ENCODE measurements at places on chromosomes 1 and 21.

DNA sequence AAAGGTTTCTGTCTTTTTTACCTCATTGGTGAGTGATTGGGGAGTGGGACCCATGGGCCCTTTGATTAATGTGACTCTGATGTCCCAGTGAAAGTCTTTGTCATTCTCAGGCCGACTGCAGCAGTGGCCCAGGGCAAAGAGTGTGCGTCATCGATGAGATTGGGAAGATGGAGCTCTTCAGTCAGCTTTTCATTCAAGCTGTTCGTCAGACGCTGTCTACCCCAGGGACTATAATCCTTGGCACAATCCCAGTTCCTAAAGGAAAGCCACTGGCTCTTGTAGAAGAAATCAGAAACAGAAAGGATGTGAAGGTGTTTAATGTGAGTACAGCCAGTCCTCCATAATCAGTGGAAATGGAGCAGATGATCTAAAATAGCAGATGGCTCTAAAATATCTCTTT lies 19.4 kb downstream of the NTPCR start:
- DNase-seq, result no peak

DNA sequence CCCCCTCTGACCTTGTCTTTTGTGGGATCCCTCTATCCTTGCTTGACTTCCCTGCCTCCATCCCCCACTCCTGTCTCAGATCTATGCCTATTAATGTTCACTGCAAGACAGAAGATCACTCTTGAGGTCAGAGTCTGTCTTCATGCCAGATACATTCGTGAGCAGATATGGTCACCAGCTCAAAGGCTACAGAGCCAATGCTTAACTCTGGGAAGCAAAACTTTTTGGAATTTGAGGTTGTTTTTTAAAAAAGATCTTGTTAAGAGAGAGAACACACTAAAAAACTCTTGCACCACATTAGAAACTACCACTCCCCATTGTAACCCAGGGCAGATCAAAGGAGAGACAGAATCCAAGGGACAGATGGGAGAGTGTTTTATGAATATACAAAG lies 17.1 kb upstream of the A3GALT2 start:
- no peak for DNase-seq

DNA sequence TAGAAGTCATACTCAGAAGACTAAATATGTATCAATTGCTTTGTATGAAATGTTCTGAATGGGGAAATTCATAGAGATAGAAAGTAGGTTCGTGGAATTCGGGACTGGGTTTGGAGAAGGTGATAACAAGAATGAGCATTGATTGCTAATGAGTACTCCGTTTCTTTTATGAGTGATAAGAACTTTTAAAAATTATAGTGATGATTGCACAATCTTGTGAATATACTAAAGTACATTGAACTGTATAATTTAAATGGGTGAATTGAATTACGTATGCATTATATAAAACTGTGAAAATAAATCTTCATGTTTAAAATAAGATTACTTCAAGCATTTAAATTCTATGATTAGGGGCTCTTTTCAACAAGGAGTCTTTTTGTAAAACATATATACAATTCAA lies 425.6 kb upstream of the NCAM2 start:
- no peak for DNase-seq

DNA sequence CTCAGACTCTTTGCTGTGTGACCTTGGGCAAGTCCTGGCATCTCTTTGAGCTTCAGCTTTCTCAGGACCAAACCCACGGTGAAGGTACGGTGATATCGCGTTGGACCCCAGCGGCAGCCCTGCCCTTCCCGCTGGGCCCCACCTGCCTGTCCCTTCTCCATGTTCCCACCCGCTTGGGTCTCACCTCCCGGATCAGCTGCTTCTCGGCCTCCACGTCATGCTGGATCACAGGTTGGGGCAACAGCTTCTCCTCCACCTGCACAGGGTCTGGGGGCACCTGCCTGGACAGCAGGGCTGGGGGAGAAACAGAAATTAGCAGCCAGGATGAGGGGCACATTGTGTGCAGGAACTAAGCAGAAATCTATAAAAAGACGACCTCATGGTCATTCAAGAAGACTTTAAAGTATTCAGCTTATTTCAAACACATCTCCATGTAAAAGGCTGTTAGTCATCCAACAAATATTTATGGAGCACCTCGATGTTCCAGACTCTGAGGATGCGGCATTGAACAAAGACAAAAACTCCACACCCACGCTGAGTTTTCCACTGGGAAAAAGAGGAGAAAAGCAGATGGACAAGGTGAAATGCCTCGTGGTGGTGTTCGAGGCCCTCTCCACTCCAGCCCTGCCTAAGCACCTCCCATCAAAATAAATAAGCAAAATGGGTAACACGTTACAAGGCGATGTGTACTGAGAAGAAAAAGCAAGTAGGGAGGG lies 19.5 kb downstream of the KIF17 start:
- DNase-seq, result no peak

GRCh38 chr1:218817691-218818465 lies 355.8 kb upstream of the LYPLAL1 start:
- DNase-seq, result no peak

GRCh38 chr1:184789884-184790283 lies 35.2 kb upstream of the EDEM3 start:
- no peak for DNase-seq

GRCh38 chr1:214285610-214286440 lies 4.9 kb downstream of the SMYD2 start:
- no peak for DNase-seq

DNA sequence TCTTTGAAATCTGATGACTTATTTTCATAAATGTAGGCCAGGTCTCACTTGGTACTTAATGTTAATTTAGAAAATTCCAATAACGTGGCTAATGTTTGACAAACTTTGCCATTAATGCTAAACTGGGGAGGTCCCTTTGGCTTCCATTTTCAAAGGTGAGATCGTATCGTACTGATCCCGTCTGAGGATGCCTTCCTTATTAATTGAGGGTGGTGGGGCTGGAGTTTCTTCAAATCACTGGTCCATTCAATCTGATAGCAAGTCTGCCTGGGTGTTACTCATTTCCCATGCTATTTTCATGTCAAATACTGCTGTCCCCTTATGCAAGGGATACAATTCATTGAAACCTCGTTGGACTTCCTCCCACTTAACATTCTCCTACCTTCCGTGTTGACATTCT lies 327.1 kb downstream of the DISC1 start:
- no peak for DNase-seq

DNA sequence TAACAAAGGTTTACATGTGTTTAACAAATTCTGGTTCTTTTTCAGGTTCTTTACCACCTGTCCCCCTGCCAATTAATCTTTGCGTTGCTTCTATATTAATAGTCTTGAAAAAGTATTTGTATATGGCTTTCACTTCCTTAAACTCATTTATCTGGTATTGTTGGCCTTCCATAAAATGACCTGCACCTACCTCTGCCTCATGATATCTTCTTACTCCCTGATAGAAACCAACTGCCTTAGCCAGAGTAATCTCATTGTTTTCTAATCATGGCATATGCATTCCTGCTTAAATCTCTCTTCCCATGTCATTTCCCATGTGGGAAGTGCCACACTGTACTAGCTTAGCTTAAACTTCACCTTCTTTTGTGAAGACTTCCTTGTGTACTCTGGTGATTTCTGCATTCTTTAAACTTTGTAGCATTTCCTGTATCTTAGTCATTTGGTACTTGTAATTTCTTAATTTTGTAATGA lies 8.7 kb downstream of the SMG7 start:
- DNase-seq, result no peak

- peak; percentile 76 for DNase-seq
Observed at GRCh38 chr1:17438318-17439249, 893 bp downstream of the RCC2 start.

DNA sequence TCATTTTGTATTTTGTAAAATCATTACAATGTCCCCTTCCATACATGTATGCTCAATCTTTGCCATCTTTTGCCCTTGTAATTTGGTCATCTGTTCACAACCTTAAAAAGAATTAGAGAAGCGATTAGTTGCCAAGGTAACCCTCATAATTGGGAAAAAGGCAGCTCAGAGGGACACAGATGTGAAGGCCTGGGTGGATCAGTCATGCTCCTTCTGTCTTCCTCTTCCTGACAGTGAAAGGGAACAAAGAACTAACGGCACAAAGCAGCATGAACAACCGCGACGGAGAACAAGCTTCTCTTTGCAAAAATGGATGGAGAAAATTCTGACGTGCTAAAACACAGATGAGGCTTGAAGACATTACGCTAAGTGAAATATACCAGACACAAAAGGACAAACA lies 78.7 kb upstream of the COG2 start:
- no peak for DNase-seq

GRCh38 chr1:196063952-196064351 lies 544.3 kb downstream of the KCNT2 start:
- no peak for DNase-seq

GRCh38 chr1:119898981-119899720 lies 2.8 kb upstream of the ADAM30 start:
- DNase-seq, result no peak

Measured in erythroblast (primary cell).